ENCODE measurements at places on chromosomes 7 and 10.

DNA sequence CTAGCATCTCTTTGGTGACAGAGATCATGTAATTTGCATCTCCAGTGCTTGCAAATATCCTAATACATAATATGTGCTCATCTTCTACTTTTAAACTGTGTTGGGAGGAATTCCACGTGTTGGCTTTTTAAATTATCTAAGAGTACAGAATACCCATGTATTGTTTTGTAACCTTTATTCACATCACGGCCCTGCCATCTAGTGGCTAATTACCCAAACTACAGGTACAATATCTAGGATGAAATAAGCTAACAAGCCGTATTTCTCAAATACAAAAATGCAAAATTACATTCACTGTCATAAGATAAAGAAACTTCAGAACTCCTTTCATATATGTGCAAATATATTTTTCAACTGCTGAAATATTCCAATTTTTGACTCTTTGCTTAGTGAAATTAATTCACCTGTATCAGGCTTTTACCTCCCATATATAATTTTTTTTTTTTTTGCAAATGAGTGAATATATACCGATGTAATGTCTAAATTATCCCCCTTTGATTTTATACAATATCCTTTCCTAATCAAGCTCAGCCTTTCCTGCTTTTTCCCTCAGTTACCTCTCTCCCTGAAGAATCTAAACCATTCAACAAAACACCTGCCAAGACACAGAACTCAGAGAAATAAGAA lies 30.3 kb upstream of the LSM8 start:
- DNase-seq: no peak

DNA sequence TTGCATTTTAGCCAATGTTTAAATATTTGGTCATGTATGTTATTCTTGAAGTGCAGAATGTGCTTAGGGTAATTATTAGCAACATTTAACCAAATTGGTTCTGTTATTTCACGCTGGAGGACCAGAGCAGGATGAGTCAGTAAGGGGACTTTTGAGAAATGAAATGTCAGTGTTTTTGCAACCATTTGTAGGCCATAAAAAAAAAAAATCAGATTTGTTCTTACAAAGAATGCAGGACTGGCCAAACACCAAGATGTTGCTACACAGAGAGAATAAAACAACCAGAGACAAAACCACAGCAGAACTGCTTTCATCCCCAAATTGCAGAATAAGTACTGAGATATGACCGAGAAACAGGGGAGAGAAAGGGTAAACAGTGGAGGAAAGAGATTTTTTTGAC lies 62.1 kb downstream of the TPST1 start:
- DNase-seq: peak; percentile 94

DNA sequence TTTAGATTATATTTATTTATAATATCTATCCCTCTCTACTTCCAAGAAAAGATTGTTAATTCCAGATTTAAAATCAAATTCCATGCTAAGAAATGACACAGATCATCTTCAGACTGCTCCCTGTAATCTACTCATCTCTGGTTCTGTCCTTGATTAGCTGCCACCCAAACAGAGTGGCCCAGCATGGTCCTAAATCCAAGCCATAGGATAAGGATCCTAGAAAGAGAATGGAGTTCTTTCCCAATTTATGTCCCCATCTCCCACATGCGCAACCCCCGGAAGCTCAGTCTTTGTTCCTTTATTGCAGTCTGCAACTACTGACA lies 23.4 kb upstream of the HDAC9 start:
- no peak for DNase-seq

DNA sequence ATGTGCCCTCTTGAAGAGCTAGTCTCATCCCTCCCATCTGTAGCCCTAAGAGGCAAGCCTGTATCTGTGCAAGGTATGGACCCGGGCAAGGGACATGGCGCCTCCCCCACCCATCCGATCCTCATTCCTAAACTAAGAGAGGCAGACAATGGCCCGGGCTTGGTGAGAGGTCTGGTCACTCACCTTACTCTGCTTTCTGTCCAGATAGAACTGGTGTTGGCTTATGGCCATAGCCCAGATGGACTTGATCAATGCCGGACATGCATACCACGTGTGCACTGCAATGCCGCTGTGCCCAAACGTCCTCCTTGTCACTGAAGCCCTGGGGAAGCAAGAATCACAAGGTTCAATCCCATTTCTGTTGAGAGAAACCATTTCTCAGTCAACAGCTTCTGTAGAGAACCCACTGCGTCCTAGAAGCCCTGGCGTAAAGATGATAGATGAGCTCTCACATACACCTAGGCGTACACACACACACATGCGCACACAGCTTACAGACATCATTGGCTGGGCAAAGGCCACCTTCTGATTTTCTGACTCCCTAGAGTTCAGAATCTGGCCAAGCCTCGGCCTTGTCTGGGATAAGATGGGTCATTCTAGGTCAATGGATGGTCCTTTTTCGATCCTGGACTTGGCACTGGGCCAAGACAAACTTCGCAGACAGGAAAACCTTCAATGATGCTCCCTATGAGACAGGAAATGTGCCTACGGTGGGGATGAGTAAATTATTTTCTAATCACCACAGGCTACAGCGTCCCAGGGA lies 114.6 kb downstream of the PRPF18 start:
- DNase-seq: no peak

GRCh38 chr7:71144963-71145362 lies 13.0 kb downstream of the GALNT17 start:
- peak; percentile 6 for DNase-seq

GRCh38 chr10:114281006-114281405 lies 42.0 kb downstream of the VWA2 start:
- no peak for DNase-seq

DNA sequence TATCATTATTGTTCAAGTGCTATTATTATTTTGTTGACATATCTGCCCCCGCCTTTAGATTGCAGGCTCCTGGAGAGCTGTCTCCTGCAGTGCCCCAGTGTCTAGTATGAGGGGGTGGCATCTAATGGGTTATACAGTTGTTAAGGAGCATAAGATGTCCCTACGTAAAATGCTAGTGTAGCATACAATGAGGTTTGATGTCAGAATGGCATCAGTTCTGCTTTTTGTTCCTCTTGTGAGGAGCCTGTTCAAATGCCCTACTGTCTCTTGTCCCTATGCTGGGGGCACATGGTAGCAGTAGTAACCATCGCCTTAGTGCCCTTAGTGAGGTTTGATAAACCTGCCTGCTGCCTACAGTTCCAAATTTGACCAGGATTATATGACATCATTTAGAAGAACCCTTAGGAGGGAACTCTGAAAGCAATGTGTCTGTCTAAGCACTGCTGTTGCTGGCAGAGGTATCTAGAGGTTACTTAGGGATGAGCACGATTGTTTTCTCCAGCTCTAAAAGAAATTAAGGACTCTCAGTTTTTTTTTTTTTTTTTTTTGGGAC lies 9.7 kb downstream of the CREM start:
- no peak for DNase-seq

GRCh38 chr10:23780331-23780730 lies 341.5 kb downstream of the OTUD1 start:
- no peak for DNase-seq

All from astrocyte (in vitro differentiated cells and primary cell).